Colonic mucosa (tissue), 4 donors: ENCODE measurements at places on chromosomes 4 and X.
A peak's percentile ranks its signal among the peaks of the same experiment; 100 is the strongest.

- H3K27me3 ChIP-seq, result no peaks in the 10 kb centered on the region
- H3K4me3 ChIP-seq, result no peak overlapping the region
- H3K27ac ChIP-seq, result no peak overlapping the region
- no peaks in the 10 kb centered on the region for H3K36me3 ChIP-seq
- H3K4me1 ChIP-seq, result no peaks in the 10 kb centered on the region
Measured at GRCh38 chr4:82688091-82688795, 110.4 kb downstream of the SCD5 start.

GRCh38 chr4:16720761-16721160 is 177.7 kb downstream of the LDB2 start:
- no peaks in the 10 kb centered on the region for H3K36me3 ChIP-seq
- H3K4me1 ChIP-seq, result no peaks in the 10 kb centered on the region
- H3K27me3 ChIP-seq, result no peaks in the 10 kb centered on the region
- H3K4me3 ChIP-seq, result no peak overlapping the region
- no peak overlapping the region for H3K27ac ChIP-seq
- DNase-seq, result no peak

- H3K27me3 ChIP-seq, result no peaks in the 10 kb centered on the region
- no peak overlapping the region for H3K4me3 ChIP-seq
- peak; percentile 6 for DNase-seq
- H3K27ac ChIP-seq, result no peak overlapping the region
- H3K36me3 ChIP-seq, result no peaks in the 10 kb centered on the region
Measured at GRCh38 chr4:1283711-1284110, 6.0 kb upstream of the MAEA start.

- no peaks in the 10 kb centered on the region for H3K27me3 ChIP-seq
- no peak for DNase-seq
- no peaks in the 10 kb centered on the region for H3K4me1 ChIP-seq
- no peaks in the 10 kb centered on the region for H3K36me3 ChIP-seq
- no peak overlapping the region for H3K27ac ChIP-seq
Measured at GRCh38 chr4:55730280-55730931, 89.2 kb upstream of the EXOC1L start.

- no peaks in the 10 kb centered on the region for H3K36me3 ChIP-seq
- H3K27ac ChIP-seq, result no peak overlapping the region
- H3K4me3 ChIP-seq, result no peak overlapping the region
- no peaks in the 10 kb centered on the region for H3K4me1 ChIP-seq
- DNase-seq, result no peak
Measured at GRCh38 chrX:129953881-129954280, 28.6 kb upstream of the BCORL1 start.

GRCh38 chr4:143021384-143021783 is 163.3 kb upstream of the USP38 start:
- H3K27ac ChIP-seq, result no peak overlapping the region
- no peak overlapping the region for H3K4me3 ChIP-seq
- no peak for DNase-seq
- H3K36me3 ChIP-seq, result no peaks in the 10 kb centered on the region

GRCh38 chr4:52825460-52826090 is 36.5 kb upstream of the RASL11B start:
- no peaks in the 10 kb centered on the region for H3K36me3 ChIP-seq
- no peak overlapping the region for H3K4me3 ChIP-seq
- no peaks in the 10 kb centered on the region for H3K27me3 ChIP-seq
- no peak for DNase-seq
- no peak overlapping the region for H3K27ac ChIP-seq
- no peaks in the 10 kb centered on the region for H3K4me1 ChIP-seq

GRCh38 chr4:138348055-138348454 is 105.9 kb upstream of the SLC7A11 start:
- H3K4me3 ChIP-seq, result no peak overlapping the region
- H3K27me3 ChIP-seq, result no peaks in the 10 kb centered on the region
- H3K36me3 ChIP-seq, result no peaks in the 10 kb centered on the region
- H3K27ac ChIP-seq, result peak overlapping the region; percentile 34
- no peak for DNase-seq
- H3K4me1 ChIP-seq, result no peaks in the 10 kb centered on the region

DNA sequence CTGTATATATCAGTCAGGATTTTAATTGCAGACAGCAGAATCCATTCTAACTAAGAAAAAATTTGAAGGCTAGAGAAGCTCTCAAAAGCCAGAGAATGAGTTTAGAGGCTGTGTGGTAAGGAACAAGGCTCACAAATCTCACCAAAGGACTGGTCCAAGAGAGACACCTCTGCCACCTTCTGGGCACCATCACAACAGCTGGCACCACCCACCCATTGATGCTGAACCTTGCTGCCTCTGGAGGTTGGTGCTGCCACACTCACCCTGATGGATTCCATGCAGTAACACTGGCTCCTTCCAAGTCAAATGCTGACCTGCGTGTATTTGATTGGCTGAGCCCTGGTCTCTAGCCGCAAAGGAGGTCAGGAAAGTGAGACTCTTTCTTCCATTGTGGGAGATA is 100.8 kb downstream of the BEND2 start:
- H3K36me3 ChIP-seq, result no peaks in the 10 kb centered on the region
- H3K4me1 ChIP-seq, result no peaks in the 10 kb centered on the region
- DNase-seq, result no peak

DNA sequence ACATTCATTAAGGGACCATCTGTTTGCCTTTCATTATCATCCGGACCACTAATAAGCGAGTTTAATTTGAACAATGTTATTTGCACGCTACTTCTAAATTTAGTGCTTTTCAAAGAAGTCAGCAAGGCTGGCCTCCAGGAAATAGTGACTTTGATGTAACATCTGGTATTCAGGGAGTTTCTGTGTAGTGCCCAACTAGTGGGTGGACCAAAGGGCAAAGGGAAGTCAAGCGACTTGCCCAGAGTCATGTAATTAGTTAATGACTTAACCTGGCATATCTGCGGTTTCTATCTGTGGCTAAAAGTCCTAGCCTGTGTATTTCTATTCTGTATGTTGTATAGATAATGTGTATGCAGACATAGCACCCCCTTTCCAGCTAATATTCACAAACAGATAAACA is 56.3 kb upstream of the LCORL start:
- no peak overlapping the region for H3K27ac ChIP-seq
- H3K4me1 ChIP-seq, result no peaks in the 10 kb centered on the region
- H3K27me3 ChIP-seq, result no peaks in the 10 kb centered on the region
- DNase-seq, result no peak
